ENCODE measurements at places on chromosomes 4 and X. TPM values are rescaled to one million over a fixed set of nuclear protein-coding genes. Genes with fewer than 3 reads are reported as not detected.

The C1QTNF7 gene
- 0.28 TPM for total RNA-seq

The SOX3 gene
- total RNA-seq: not detected

The AFM gene
- total RNA-seq: not detected

DNA sequence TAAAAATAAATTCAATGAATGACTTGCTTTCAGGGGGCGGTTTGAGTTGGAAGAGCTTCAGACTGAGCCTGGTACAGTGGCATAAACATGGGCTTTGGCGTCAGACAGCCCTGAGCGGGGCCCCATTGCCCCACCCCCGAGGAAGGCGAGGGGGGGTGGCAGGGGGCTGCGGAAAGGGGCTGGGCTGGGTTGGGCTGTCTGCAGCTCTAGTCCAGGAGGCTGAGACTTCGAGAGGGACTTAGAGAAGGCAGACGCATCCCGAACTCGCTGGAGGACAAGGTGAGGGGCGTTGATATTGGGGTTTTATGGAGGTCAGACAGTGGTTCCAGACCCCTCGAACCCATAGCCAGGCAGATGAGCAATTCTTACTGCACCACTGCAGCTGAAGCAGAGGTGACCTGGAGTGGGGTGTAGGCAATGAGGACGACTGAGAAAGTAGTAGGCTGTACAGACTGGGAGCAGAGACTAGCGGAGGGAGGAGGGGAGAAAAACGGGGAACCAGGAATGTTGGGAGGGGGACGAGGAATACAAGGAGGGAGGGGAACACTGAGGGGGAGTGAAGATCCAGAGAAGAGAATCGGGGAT is at the start of gene MAGED2:
TSS of gene MAGED2 (plus strand) at position 222 of the 585 bp plus-strand sequence. CDS start 1,587 bp downstream, outside the sequence.
- peak; percentile 16 for DNase-seq

DNA sequence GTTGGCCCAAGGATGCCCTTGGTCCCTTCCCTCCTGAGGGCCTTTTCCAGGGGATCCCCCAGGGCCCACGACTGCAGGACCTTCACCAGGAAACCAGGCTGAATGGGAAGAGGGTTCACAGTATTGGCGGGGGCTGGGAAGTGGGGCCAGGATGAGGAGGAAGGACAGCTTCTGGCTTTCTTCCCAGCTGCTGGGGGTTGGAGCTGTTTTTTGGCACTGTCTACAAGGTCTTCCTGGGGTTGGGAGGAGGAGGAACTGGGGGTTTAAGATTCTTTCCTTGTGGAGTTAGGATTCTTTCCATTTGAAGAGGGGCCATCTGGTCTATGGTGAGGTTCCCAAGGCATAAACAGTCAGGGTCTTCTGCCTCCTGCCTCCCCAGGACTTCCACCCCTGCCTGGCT is 64.8 kb downstream of the KIF4A start:
- DNase-seq: no peak
